ENCODE measurements at places on chromosomes 6 and 20. TPM values are rescaled to one million over a fixed set of nuclear protein-coding genes. Genes with fewer than 3 reads are reported as not detected.
A peak's percentile ranks its signal among the peaks of the same experiment; 100 is the strongest.

DNA sequence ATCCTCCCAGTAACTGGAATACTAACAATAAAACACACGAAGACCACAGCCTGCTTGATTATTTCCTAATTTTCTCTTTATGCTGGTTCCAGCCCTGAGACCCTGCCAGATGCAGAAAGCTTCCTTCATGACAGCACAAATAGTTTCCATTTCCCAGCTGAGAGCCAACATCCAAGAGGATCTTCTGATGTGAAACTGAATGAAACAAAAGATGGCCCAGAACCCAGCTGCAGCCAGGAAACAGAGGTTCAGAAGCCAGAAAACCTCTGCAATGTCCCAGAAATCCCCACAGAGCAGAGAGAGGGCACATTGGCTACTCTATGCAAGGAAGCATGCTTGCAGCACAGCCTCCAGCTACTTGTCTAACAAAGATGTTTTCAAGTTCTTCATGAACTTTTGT lies 61.8 kb upstream of the PLEKHG1 start:
- peak; percentile 53 for DNase-seq
- H3K4me1 ChIP-seq: no peaks in the 10 kb centered on the region
- H3K4me3 ChIP-seq: no peak overlapping the region
- H3K36me3 ChIP-seq: no peaks in the 10 kb centered on the region

EPPIN gene
- polyA plus RNA-seq: not detected

HCRTR2 gene
- polyA plus RNA-seq: not detected

DNA sequence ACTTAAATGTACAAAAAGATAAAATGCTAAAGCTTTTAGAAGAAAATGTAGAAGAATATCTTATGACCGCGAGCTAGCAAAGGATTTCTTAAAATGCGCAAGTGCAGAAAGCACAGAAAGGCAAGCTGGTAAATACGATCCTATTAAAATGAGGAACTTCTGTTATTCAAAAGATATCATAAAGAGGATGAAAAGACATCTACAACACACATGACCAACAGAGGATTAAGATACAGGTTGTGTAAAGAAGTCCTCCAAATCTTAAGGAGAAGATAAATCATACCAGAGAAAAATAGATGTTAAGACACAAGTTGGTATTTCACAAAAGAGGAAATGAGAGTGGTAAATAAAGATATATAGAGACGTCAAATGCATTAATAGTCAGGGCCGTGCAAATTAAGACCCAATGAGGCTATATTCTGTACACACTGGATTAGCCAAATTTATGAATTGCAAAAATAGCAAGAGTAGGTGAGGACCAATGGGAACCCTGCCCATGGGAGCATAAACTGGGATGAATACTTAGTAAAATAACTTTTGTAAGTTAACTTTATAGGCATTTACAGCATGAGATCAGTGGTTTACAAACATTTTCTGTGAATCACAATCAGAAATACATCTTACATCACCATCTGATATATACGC lies 23.0 kb downstream of the APCDD1L start:
- H3K36me3 ChIP-seq: no peaks in the 10 kb centered on the region
- no peak overlapping the region for H3K27ac ChIP-seq
- peaks cover 3% of the 10 kb centered on the region for H3K27me3 ChIP-seq
- no peaks in the 10 kb centered on the region for H3K4me1 ChIP-seq
- no peak for DNase-seq

DNA sequence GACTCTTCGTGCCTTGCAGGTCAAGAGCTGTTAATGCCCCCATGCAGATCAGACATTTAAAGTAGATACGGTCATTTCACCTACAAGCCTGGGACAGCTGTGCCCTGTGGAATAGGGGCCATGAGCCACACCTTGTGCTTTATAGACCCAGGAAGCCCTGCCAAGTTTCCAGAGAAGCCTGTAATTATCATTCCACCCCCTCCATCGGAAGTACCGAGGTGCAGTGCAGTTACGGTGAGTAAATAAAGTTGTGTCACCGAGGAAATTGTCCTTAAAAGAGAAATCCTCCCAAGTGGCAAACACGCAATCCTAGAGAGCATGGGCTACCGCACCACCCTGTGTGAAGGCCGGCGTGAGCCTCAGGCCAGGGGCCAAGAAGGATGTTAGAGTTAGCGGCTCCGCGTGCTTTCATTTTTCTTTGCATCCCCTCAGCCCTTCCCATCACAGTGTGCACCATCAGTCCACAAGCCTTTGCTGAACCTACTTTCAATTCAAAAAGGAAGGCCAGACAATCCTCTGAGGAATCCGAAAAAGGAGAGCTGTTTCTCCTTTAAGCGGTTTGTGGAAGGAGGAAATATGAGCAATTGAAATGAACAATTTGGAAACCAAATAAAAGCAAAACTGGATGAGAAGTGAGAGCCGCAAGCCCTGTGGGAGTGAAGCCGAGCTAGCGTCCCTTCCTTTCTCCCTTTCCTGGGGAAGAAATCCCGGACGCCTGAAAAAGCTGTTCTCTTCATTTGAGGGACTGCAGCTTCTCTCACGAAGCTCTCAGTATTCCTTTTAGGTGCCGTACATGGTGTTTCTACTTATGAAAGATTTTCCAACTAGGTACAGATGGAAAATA lies 183.3 kb upstream of the PDE10A start:
- DNase-seq: no peak
- no peak overlapping the region for H3K27ac ChIP-seq
- H3K4me3 ChIP-seq: peak overlapping the region; percentile 49
- no peaks in the 10 kb centered on the region for H3K36me3 ChIP-seq

MUC22 gene
- polyA plus RNA-seq: not detected

DNA sequence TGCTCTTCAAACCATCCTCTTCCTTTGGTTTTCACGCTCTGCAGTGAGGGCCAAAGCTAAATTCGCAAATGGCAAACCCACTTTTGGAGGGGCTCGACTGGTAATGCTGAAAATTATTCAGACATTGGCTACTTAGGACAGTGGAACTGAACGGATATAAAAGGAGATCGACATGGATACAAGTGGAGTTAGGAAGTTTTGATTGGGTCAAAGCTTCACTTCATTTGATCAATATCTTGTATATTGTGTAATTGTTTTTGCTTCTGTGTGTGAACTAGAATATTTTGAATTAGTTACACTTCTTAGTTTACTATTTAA lies 1.2 kb downstream of the FAM8A1 start:
- no peaks in the 10 kb centered on the region for H3K27me3 ChIP-seq
- H3K4me1 ChIP-seq: peaks cover 10% of the 10 kb centered on the region
- peak overlapping the region; percentile 90 for H3K4me3 ChIP-seq
- H3K36me3 ChIP-seq: peaks cover 35% of the 10 kb centered on the region

DNA sequence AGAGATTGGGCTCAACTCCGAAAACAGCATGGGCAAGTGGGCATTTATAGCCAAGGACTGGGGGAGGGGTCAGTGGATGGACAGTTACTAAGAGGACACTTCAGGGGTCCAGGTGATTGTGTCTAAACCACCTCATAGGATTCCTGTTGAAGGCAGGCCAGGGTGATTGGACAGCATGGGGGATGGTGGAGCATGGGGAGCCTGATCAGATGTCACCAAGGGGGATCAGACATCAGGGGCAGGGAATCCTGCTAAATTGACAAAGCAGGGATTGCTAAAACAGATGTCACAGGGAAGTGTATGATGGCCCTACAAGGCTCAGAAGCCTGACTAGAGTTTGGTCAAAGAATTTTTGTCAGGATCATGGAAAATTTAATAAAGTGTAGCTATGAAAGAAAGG lies 2.4 kb upstream of the PYGB start:
- no peak for DNase-seq
- no peak overlapping the region for H3K27ac ChIP-seq
- no peaks in the 10 kb centered on the region for H3K27me3 ChIP-seq
- H3K4me1 ChIP-seq: peaks cover 16% of the 10 kb centered on the region
- no peak overlapping the region for H3K4me3 ChIP-seq

- no peak overlapping the region for H3K27ac ChIP-seq
- no peak overlapping the region for H3K4me3 ChIP-seq
- DNase-seq: no peak
- no peaks in the 10 kb centered on the region for H3K36me3 ChIP-seq
- H3K27me3 ChIP-seq: no peaks in the 10 kb centered on the region
These were observed 367.2 kb upstream of the RUNX2 start for GRCh38 chr6:44960898-44961297.

JPH2 gene
- polyA plus RNA-seq: 19.9 TPM

C20orf204 gene
- polyA plus RNA-seq: 0.30 TPM

DNA sequence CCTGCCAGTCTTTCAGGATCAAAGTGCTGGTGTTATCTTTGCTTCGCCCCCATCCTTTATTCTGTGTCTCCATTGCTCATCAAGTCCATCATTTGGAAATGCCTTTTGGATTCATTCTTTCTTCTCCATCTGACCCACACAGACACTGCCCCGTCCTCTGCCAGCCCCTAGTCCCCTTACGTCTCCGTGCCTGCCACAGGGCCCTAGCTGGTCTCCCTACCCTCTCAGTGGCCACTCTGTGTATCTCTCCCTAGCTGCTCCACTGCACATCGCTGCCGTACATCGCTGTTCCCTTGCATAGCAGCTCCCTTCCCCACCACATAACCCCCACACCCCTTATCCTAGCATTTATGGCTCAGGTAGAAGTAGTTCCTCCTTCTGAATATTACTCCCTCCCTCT lies 15.7 kb downstream of the PPP1R3G start:
- no peaks in the 10 kb centered on the region for H3K36me3 ChIP-seq
- no peak overlapping the region for H3K4me3 ChIP-seq
- no peaks in the 10 kb centered on the region for H3K27me3 ChIP-seq
- DNase-seq: no peak
- H3K27ac ChIP-seq: no peak overlapping the region
- no peaks in the 10 kb centered on the region for H3K4me1 ChIP-seq

IYD gene
- polyA plus RNA-seq: 0.04 TPM

DNA sequence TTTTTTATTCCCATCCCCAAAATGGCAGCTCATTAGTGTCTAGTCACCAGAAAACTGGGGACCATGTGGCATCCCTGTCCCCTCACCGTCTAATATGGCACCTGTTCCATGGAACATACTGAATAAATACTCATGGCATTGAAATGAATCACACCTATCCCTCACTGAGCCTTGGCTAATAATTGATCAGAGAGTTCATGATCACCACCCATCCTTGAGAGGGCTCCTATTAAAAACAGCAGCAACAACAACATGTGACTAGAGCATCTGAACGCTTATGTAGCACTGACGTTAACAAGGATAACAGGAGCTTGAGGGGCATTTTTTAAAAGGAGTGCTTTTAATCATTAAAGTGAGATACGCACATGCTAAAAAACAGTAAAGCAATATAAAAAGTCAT lies 1111.6 kb upstream of the FLRT3 start:
- H3K36me3 ChIP-seq: no peaks in the 10 kb centered on the region
- no peak overlapping the region for H3K4me3 ChIP-seq
- H3K4me1 ChIP-seq: no peaks in the 10 kb centered on the region

All from psoas muscle (tissue), 8 donors.